ENCODE measurements at places on chromosomes 1 and 21. TPM values are rescaled to one million over a fixed set of nuclear protein-coding genes. Genes with fewer than 3 reads are reported as not detected.

The AK5 gene
- 77.6 TPM for total RNA-seq

The AMY2B gene
- 0.55 TPM for total RNA-seq

The ACTA1 gene
- not detected for total RNA-seq

- no peak for DNase-seq
Measured at GRCh38 chr1:152761609-152762213, 3.9 kb downstream of the KPRP start.

GRCh38 chr1:32239337-32239736 is 7.7 kb upstream of the FAM167B start:
- no peak for DNase-seq

DNA sequence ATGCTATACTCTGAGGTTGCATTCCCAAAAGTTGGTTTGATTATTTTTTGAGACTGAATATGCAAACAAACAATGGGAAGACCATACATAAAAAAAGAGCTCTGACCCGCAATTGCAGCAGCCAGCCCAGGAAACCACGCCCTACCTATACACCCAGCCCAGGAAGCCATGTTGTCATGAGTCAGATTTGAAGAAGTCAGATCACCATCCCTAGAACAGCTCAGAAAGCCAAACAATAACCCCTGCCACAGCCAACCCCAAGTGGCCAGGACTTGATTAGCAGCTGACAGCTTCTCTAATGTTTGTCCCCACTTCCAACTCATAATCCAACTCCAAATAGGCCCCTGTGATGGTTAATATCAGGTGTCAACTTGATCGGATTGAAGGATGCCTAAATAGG is 621.9 kb downstream of the NPHP4 start:
- no peak for DNase-seq
